ENCODE measurements at places on chromosomes 7 and 10. TPM values are rescaled to one million over a fixed set of nuclear protein-coding genes. Genes with fewer than 3 reads are reported as not detected.
A peak's percentile ranks its signal among the peaks of the same experiment; 100 is the strongest.

DNA sequence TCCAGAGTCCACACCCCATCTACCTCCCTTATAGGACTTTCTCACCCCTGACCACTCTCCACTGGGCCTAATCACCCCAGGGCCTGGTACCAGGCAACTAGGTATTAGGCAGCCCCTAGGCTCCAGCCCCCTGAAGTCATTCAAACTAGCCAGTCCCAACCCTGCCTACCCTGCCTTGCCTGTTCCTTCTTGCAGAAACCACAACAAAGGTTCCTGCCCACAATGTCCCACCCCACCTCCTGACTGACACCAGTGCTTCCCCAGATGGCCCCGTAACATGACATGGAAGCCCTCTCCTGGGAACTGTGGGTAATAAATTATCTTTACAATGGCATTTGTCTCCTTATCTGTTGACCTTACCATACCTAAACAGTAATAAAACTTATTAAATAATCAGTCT, 100.6 kb upstream of the PDE1C start:
- DNase-seq: no peak

- no peak for DNase-seq
Observed at GRCh38 chr10:84517554-84517953, 189.2 kb downstream of the CCSER2 start.

DNA sequence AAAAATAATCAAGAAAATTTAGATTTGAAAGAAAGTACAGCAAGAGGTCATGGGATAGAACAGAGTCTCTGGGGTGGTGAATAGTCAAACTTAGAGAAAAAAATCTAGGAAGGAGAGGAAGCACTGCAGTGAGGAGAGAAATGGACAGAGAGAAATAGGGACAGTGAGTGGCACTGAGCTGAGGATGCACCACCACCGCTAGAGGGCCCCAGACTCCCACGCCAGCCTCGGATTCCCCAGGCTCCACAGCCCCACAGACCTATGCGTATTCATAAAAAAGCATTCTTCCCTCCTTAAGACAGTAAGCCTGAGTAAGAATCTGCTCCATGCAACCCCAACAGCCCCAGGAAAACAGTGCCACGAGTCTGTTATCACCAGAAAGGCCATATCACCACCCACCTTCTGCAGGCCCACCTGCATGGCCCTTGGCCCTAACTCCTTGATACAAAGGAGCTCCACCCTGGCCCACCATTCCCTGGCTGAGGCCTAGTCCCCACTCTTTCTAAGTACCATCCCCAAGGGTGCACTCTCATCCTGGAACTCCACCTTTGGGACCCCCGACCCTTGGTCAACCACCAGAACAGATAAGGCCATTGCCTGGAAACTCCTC, 91.0 kb downstream of the ALOX5 start:
- DNase-seq: peak; percentile 69

DNA sequence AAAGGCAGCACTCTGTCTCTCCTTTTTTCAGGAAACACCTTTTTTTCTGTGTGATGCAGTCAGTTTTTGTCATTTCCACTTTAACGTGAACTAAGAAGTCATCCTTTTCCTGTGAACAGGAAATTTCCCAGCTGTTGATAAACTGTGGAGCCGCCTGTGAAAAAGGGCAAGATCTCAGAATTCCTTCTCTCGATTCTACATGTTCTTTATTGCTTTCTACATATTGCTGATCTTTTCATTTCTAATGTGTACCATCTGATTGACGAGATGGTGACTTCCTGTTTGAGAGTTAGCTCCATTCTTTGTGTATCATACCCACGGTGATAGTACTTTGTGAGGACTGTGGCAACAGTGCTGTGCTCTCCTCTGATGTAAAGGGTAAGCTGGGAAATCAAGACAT, 50.4 kb downstream of the ADD3 start:
- no peak for DNase-seq

- DNase-seq: no peak
Observed at GRCh38 chr7:117362294-117362888, 39.5 kb upstream of the WNT2 start.

DNA sequence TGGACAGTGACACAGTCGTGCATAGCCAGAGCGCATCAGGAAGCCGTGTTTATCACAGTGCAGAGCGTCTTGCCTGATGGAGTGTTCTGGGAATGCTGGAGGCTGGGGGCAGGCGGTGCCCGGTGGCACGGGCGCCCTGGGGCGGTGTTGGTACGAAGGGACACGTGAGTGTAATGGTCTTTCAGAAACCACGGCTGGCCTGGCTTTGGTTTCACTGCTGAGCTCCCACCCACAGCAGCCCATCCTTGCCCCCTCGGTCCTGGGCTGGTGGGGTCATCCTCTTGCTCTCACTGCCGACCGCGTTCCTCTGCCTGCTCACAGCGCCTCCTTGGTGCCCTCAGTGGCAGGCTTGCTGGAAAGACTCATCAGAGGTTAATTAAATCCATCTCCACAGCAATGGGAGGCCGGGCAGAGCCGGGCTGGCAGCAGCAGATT, 50.6 kb downstream of the NKX6-2 start:
- DNase-seq: no peak

GRCh38 chr10:113689574-113689973, 9.9 kb downstream of the CASP7 start:
- DNase-seq: no peak

DNA sequence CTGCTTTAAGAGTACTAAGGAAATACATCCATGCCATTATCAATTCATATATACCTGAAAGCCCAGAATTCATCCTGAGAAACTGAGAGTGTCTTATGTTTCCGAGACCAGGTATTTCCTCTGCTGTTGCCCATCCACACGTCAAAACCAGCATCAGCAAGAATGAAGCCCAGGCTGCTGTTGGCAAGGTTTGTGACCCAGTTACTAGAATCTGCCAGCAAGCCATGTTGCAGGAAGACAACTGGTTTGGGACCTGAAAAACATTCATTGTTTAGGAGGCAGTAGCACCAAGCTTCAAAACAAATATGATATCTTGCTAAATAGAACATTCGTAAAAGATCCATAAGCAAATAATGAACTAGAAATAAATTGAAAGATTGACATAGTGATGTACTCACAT, 21.0 kb upstream of the CH25H start:
- no peak for DNase-seq

GRCh38 chr7:155531681-155532080, 14.7 kb downstream of the CNPY1 start:
- DNase-seq: no peak

DNA sequence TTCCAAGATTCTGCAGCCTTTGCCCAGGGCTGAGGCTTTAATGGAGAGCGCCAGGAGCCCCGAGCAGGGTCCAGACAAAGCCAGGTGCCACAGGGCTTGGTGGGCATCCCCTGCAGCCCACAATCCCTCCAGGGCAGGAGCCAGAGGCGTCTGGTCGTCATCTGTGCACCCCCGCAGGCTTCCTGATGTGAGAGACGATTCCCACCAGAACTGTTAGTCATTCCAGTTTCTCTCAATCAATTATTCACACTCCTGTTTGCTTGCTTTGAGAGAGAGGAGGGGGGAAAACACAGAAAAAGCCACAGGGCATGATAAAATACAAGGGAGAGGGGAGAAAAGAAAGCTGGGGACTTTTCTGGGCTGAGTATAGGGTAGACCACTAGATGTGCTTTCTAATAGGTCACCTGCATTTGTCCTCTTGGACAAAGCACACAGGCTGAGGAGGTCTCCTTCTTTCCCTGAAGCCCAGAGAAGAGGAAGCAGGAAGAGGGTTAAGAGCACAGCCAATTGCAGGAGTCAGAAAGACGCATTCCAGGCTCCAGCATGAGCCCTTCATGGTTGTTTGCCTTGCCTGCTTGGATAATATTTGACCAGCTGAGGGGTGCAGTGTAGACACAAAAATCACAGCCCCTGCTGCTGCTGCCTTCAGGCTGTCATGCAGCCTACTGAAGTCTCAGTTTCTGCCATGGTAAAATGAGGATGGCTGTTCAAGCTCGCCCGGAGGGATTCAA, 194.4 kb downstream of the PLXNA4 start:
- no peak for DNase-seq

- no peak for DNase-seq
Observed at GRCh38 chr7:101772508-101773211, 44.8 kb upstream of the CUX1 start.

DNA sequence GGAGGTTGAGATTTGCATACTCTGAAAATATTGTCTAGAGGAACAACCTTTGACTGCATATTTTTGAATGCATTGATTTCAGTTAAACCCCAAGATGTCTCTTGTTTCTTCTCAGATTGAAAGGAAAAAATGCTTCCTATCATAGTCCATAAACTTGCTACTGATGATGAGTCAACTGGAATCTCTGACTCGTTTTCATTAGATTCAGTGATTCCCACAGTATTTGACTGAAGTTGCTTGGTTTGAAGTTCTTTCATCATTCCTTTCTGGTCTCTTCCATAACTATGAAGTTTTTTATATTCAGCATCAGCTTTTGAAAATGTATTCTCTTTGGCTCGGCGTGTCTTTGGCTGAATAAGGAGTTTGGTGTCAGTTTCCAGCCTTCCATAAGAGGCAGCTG, 10.7 kb downstream of the PEX1 start:
- no peak for DNase-seq

DNA sequence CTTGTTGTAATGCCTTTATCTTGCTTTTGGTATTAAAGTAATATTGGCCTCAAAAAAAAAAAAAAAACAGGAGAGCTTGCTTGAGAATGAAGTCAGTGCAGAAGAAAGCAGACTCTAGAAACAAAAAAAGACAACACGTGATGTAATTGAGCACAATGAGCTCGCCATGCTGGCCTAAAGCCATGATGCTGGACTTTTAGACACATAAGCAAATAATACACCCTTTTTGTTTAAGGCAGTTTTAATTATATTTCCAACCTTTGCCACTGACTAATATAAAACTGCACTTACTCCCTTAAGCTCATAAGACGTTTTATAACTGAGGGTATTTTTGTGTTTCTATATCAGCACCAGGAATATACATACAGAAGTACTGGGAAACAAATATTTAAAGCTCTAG, 798.3 kb downstream of the KCNMA1 start:
- DNase-seq: peak; percentile 21

GRCh38 chr10:51297438-51297837, 223.2 kb downstream of the PRKG1 start:
- no peak for DNase-seq

GRCh38 chr10:121378251-121378801, 219.9 kb downstream of the FGFR2 start:
- DNase-seq: no peak

DNA sequence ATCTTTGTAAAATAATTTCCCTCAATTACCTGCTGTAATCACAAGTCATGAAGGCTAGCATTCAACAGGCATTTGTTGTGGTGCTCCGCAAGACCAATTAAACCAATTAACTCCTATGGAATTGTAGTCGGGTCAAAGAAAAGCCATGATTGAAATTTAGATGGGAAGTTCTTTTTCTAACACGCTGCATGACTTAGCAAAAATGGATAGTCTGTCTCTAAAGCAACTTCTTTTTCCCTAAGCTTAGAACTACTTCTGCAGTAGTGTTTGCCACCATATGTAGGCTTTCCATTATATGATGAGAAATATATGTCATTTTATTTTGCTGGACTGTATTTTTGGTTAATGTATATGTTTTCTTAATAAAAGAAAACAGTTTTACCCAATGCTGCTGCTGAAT, 119.1 kb downstream of the TSPAN12 start:
- no peak for DNase-seq

DNA sequence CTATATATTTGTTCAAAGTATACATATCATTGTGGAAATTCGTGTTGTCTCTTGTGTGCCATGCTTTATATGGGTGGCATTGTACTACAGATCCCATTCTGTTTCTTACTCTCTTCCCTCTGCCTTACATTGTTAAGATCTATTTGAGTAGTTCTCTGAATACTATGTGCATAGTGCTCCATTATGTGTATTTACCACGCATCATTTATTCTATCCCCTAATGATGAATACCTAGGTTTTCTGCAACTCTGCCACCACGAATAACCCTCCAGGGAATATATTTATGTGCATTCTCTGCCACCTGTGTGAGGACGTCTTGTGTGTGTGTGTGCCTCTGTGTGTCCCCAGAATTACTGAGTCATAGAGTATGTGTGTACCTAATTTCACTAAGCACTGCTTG, 431.2 kb upstream of the C7orf33 start:
- DNase-seq: no peak

GRCh38 chr7:25965405-25966123, 186.4 kb upstream of the NFE2L3 start:
- DNase-seq: no peak

DNA sequence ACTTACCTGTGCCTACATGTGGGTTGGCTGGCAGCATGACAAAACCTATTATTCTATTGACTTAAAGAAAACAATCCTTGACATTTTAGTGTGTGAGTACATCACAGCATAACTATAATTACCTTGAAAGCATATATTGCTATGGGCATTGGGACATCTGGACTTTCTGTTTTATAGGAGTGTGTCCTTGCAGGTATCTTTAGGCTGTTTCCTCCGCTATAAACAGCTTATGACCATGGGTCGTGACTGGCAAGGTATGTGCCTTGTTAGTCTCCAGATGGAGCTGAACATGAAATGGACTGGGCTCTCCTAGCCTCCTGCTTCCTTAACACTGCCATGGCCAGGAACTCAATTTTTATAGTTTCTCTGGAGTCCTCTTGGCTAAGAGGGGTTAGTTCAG, 317.4 kb upstream of the COBL start:
- no peak for DNase-seq

DNA sequence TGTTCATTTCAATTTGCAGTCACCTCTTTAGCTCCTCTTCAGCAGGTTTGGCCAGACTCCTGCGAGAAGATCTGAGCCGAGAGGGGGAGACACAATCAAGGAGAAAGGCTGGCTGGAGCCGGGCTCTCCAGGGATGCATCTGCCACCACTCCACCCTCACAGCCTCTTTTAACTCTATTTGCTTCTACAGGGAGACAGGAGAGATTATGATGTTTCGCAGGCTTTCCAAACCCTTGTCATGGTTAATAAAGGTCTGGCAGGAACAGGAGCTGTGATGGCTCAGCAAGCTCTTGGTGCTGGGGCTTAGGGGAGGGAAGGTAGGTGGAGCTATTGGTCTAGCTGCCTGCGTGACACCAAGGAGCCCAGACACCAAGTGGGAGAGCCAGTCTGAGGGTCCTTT, 448.1 kb upstream of the PODXL start:
- peak; percentile 15 for DNase-seq

DNA sequence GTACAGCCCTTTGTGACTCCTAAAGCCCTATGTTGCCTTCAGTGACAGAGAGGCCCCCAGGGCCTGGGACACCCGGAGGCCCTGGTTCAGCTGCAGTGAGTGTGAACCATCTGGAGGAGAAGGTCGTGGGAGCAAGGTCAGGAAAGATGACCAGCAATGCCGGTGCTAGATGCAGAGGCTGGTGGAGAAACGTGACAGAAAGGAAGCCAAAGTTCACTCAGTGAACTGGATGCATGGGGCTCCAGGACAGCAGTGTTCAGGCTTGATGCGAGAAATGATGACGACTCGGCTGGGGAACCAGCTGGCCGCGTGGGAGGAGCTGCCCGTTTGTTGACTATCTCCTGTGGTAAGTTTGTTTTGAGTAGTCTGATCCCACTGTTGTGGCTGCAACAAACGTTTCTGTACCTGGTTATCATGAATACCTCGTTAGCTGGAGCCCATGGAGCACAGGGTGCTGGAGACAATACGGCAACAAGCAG, 54.1 kb upstream of the MKRN1 start:
- DNase-seq: no peak

- no peak for DNase-seq
Observed at GRCh38 chr7:155943251-155943899, 131.1 kb upstream of the SHH start.

Gene CALML3
- total RNA-seq: not detected

Gene GPRIN2
- not detected for total RNA-seq

Gene HEPACAM2
- not detected for total RNA-seq

Gene PHYHIPL
- not detected for total RNA-seq

Gene IFIT1
- 13.5 TPM for total RNA-seq

Gene ASB10
- not detected for total RNA-seq

Gene SPDYE16
- total RNA-seq: 3.6 TPM

Gene TMEM139
- total RNA-seq: 11.1 TPM

Gene SFTPA2
- 0.43 TPM for total RNA-seq

Gene AEBP1
- total RNA-seq: 395 TPM

Gene ATG9B
- total RNA-seq: not detected

All from uterus (tissue), 4 donors.